Adipocyte (in vitro differentiated cells): ENCODE measurements at places on chromosomes 2 and 18.

DNA sequence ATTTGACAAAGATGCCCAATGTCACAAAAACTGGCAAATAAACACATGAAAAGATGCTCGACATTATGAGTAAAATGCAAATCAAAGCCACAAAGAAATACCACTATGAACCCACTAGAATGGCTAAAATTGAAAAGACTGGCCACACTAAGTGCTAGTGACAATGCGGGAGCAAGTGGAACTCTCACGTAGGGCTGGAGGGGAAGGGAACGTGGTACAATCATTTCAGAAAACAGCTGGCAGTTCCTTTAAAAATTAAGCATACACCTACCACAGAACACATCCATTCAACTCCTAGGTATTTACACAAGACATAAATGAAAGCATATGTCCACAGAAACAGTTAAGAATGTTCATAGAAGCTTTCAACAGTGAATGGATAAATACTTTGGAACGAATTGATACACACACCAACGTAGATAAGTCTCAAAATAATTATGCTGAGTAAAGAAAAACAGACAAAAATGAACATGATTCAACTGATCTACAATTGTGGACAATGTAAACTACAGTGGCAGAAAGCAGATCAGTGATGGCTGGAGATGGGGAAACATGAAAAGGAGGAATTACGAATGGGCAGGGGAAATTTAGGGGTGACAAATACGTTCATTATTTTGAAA, 71.7 kb downstream of the MYOM1 start:
- no peak for DNase-seq

DNA sequence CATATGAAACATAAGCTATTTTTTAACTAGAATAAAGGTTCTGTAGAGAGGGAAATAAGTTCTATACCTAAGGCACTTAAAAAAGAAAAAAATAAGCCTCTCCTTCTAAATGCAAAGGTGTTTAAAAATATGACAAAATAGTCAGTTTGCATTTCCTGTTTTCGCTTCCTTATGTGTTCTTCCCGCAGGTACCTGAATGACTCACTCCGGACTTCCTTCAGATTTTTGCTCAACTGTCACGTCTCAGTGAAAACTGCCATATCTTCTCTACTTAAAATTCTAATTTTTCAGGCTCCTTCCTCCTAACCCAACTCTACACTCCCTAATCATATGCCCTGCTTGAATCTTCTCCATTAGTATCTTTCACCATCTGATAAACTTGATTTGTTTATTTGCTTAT, 1333.1 kb downstream of the LRP1B start:
- no peak for DNase-seq

GRCh38 chr18:45106331-45106774, 425.7 kb downstream of the SETBP1 start:
- peak; percentile 31 for DNase-seq

DNA sequence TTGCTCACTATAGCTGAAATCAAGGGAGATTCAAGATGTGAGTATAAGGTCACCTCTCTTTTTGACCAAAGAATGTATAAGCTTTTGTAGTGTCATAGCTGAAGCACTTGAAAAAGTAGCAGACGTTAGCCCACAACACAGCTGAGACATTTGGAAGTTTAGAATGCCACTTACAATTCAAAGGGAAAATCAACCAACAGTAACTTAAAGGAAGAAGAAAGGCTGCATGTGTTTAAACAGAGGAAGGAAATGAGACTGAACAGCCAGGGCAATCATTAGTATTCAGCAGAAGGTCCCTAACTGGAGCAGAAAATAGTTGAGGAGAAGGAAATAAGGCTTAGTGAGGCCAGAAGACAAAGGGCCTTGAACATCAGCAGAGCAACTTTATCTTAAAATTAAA, 23.5 kb upstream of the SCG2 start:
- no peak for DNase-seq

GRCh38 chr2:185128996-185129395, 530.7 kb downstream of the ZNF804A start:
- peak; percentile 40 for DNase-seq

GRCh38 chr2:36800381-36800780, 103.9 kb downstream of the VIT start:
- no peak for DNase-seq

DNA sequence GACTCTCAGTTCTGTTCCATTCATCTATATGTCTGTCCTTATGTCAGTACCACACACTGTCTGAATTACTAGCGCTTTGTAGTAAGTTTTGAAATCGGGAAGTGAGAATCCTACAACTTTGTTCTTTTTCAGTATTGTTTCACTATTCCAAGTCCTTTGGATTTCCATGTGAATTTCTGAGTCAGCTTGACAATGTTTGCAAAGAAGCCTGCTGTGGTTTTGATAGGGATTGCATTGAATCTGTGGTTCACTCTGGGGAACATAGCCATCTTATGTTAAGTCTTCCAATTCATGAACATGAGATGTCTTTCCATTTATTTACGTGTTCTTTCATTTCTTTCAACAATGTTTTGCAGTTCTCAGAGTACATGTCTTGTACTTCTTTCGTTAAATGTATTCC, 15.0 kb downstream of the SLC3A1 start:
- DNase-seq, result peak; percentile 46

DNA sequence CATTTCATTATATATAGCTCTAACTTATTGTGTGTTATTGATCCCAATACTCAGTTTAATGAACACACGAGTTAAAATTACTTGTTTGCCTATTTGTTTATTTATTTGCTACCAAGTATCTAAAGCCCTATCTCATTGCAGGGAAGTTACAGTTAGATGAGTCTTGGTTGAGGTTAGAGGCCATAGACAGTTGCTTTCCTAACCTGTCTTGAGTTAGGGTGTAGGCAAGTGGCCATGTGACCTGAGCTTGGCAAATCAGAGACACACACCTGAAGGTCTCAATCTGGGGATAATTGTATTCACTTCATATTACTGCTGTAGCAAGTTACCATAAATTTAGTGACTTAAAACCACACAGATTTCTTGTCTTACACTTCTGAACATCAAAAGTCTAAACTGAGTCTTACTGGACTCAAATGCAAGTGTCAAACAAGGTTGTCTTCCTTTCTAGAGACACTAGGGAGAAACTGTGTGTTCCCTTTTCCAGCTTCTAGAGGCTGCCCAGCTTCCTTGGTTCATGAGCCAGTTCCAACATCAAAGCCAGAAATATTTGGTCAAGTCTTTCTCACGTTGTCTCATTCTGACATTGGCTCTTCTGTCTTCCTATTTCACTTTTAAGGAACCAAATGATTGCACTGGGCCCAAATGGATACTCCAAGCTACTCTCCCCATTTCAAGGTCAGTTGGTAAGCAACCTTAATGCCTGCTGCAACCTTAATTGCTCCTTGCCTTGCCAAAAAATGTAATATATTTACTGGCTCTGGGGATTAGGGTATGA, 39.7 kb downstream of the COL3A1 start:
- DNase-seq, result peak; percentile 49

DNA sequence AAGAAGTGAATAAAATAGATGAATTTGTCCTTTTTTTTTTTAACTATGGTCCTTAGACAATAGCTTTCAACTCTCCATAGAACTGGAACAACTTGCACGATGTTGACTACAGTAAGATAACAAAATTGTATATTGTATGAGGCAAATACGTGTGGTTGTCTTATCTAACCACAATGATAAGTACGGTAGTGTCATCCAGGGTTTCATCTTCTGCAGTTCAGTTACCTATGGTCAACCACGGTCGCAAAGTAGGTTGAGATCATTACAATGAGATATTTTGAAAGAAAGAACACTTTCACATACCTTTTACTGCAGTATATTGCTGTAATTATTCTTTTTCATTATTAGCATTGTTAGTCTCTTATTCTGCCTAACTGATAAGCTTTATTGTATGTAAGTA, 295.2 kb downstream of the PARD3B start:
- DNase-seq, result no peak

DNA sequence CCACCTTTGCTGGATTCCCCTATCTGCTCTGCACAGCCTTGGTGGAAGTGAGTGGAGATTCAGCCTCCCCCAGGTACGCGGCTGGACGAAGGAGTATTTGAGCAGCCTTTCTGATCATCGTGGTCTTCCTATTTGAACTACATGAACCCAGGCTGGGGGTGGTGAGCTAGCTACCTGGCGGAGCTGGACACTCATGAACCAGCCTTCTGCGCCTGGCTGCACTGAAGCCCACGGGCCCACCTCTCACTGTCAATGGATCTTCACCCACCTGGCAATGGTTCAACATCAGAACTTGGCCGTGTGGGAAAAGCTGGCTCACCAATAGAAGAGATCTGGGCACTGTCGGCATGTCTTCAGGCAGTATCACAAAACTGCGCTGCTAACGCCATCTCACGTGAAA, 35.4 kb downstream of the ANKMY1 start:
- no peak for DNase-seq

GRCh38 chr2:233571001-233571400, 4.4 kb upstream of the USP40 start:
- DNase-seq, result no peak

DNA sequence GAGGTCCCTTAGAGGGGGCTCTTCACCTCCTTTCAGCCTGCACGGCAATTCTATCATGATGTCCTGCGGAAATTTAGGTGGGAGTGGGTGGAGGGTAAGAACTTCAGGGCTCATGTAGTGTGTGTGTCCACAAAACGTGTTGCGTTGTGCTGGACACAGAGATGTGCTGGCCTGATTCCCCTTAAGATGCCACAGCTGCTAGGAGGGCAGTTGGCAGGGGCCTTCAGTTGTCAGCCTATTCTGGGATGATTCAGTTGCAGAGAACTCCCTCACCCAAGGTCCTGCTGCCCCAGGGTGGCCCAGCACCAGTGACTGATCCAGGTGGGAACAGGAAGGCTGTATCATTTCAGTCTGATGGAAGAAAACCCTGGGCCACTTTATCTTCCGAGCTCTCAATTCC, 1.0 kb upstream of the HJURP start:
- DNase-seq, result no peak

DNA sequence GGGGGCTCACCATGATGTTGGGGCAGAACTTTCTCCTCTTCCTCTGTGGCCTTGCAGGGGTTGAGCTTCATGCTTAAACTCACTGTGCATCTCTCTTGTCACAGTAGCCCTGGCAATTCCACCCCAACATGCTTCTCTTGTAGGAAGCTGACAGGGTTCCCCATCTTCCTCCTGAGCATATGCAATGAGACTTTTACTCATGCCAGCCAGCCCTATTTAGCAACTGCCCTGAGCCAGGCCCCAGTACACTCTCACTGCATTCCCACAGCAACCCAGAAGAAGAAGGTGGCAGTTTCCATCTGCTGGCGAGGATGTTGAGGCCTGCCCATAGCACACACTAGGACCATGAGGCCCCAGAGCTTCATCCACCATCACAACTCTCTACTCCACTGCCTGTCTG, 72.2 kb upstream of the TEX51 start:
- DNase-seq, result no peak

DNA sequence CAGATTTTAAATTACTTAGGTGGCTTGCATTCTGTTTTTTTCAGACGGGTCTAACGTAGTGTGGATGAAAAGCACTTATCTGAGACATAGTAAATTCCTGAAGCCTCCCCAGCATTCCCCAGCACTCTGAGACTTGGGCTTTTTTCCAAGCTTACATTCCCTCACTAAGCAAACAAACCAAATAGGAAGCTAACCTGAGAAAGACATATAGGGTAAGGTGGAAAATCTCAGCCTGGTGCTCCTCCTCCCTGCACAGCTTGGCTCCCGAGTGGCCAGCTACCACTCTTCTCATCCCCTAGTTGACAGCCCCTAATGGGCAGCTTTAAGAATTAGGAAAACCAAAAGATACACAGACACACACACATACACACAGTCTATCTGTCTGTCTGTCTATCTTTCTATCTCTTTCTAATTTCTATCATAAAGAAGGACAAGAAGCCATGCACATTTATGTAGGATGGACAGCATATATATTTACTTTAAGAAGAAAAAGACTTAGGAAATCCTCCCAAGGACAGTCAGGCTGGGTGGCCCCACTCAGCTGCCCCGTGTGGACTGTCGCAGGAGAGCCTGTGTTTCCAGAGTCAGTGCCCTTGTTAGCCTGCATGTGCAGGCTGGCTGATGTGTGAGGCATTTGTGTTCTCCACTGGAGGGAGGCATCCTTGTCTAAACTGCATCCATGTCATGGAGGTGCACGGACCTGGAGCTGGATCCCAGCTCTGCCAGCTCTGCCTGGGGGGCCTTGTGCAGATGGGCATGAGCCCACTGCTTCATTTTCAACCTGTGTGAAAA, 8.2 kb downstream of the CNNM3 start:
- no peak for DNase-seq

- no peak for DNase-seq
Observed at GRCh38 chr18:58392324-58393000, 236.4 kb downstream of the ALPK2 start.

DNA sequence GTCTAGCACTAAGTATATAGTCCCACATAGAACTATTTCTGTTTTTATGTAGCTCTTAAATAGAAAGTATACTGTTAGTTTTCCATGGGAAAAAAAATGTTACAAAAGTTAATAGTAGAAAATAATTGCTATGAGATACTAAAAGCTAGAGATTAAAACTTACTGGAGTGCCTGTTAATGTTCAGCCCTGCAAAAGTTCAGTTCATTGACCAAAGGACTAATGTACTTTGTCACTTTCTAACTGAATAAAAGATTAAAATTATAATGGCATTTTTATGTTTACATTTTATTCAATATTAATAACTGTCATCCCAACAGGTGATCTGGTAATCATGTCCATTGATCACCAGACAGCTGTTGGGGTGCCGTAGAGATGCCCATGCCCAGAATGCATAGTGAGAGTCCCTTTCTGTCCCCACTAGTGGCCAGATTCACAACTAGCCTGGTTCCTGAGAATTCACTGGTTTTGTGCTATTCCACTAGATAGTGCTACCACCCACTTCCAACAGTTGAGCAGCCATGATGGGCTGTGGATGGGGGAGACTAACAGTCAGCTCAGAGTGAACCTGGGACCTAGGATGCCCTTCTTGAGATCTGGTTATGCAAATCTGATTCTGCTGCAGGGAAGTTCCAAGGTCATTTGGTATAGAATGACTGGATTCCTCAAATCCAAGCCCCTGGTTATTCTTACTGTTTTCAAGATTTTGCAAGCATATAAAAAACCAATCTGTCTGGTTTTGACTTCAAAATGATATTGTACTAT, 57.8 kb downstream of the AFTPH start:
- no peak for DNase-seq

DNA sequence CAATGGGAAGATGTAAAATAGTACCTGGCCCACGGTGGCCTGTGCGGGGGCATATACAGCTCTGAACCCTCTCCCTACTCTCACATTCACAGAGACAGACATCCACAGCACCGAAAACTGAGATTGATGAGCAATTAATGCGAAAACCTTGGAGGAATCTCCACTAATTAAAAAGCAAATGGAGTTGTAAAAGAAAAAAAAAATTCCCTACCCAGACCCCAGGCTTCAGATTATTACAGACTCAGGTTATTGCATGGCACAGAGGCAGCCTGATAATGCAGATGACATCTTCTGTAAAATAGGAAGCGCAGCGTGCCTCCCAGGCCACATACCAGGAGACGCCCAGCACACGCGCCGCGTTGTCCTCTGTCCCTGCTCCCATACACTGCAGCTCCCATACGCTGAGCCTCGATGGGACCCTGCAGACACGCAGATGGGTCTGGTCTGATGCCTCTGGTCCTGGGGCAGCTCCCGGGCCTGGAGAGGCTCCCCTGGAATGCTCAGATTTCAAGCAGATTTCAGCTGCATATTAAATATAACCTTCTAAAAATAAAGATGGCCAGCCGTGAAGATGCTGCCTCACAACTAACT, 496.1 kb upstream of the MYT1L start:
- no peak for DNase-seq

- DNase-seq, result peak; percentile 84
Observed at GRCh38 chr2:230864605-230865306, at the start of gene ITM2C. Gene ITM2C, plus strand, starts transcription at chr2:230864942. Its CDS starts 84 bp downstream, at chr2:230865026.

GRCh38 chr2:172949522-172949921, 126.1 kb upstream of the MAP3K20 start:
- no peak for DNase-seq
